ENCODE measurements at places on chromosomes 12 and 14.

- H3K27ac ChIP-seq: no peak overlapping the region
- no peak overlapping the region for H3K4me3 ChIP-seq
- H3K36me3 ChIP-seq: no peaks in the 10 kb centered on the region
- DNase-seq: no peak
- no peaks in the 10 kb centered on the region for H3K27me3 ChIP-seq
- H3K4me1 ChIP-seq: no peaks in the 10 kb centered on the region
These were observed 659.2 kb downstream of the SLC16A7 start for GRCh38 chr12:60255044-60255443.

GRCh38 chr12:80382254-80382653 lies 61.8 kb upstream of the PTPRQ start:
- no peak for DNase-seq
- H3K4me1 ChIP-seq: no peaks in the 10 kb centered on the region
- no peaks in the 10 kb centered on the region for H3K36me3 ChIP-seq
- no peak overlapping the region for H3K4me3 ChIP-seq

DNA sequence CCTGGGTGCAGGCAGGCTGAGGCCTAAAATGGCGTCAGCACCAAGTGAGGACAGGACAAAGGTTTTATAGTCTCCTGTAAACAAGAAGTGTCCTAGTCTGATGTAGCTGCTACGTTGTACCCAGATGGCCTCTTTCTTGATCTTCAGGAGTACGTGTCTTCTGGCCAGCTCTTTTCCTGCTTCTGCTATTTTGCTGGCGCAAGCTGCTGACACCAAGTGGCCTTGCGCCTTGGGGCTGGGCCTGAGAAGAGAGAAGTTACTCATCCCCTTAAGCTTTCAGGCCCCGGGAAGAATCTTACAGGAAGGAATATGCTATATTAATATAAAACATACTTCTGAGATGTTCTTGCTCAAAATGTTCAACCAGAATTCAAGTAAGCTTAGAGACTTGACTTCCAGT lies 605.2 kb downstream of the GALC start:
- no peaks in the 10 kb centered on the region for H3K4me1 ChIP-seq
- no peaks in the 10 kb centered on the region for H3K27me3 ChIP-seq
- DNase-seq: no peak
- no peak overlapping the region for H3K27ac ChIP-seq
- H3K36me3 ChIP-seq: no peaks in the 10 kb centered on the region

- peak; percentile 63 for DNase-seq
- H3K27ac ChIP-seq: peak overlapping the region; percentile 80
- no peaks in the 10 kb centered on the region for H3K27me3 ChIP-seq
- H3K4me1 ChIP-seq: no peaks in the 10 kb centered on the region
These were observed 8.3 kb upstream of the PLEK2 start for GRCh38 chr14:67420102-67420739.

- peak; percentile 48 for DNase-seq
- no peaks in the 10 kb centered on the region for H3K4me1 ChIP-seq
- peak overlapping the region; percentile 22 for H3K27ac ChIP-seq
- H3K4me3 ChIP-seq: no peak overlapping the region
These were observed 9.3 kb downstream of the SYNE3 start for GRCh38 chr14:95507174-95507573.

DNA sequence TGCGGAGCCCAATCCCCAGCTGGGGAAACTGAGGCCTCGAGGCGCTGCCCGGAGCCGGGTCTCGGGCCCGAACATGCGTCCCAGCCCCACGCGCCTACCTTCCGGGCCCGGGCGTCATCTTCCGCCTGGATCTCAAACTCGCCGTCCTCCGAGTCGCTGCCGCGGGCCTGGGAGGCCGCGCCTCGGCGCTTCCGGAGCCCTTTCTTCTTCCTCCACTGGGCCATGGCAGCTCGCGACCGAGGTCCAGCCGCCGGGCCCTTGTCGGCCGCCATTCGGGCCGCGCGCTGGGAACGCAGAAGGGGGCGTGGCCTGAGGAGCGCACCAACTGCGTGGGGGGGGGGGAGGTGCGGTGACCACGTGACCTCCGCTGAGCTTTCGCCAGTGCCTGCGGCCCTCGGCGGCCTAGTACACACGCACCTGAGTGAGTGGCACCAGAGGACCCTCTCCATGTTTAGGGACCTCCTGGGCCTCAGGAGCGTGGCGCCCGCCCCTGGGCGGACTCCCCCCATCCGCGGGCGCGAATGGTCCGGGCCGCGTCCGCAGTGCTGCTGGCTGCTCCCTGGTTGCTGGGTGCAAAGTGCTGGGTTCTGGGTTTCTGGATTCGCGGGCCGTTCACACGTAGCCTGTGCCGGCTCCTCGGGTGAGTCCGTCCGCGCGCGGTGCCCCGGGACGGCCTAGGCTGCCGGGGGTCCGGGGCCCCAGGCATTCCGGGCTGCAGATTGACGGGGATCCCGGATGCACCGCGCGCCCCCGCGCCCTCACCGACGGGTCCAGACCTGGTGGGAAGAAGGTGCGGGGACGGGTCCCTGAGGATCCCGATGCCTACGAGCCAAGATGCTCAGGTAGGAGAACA lies at the start of the genes DDX54 and RITA1:
Gene DDX54 (minus strand): TSS at position 299 of the 853 bp plus-strand sequence. CDS start 27 bp downstream, at position 272.
Gene RITA1 (plus strand): TSS at position 542 of the 853 bp plus-strand sequence. CDS start 1,026 bp downstream, outside the sequence.
- peak; percentile 86 for DNase-seq
- H3K27me3 ChIP-seq: no peaks in the 10 kb centered on the region
- peak within 1 kb of the TSS; percentile 92 for H3K27ac ChIP-seq
- H3K4me3 ChIP-seq: peak within 1 kb of the TSS; percentile 98
- H3K36me3 ChIP-seq: peaks cover 5% of the 10 kb centered on the region

GRCh38 chr12:132827763-132828703 lies 636 bp downstream of the GOLGA3 start:
- peaks cover 9% of the 10 kb centered on the region for H3K4me1 ChIP-seq
- peak; percentile 76 for DNase-seq
- H3K4me3 ChIP-seq: peak overlapping the region; percentile 90
- peak overlapping the region; percentile 97 for H3K27ac ChIP-seq
- H3K36me3 ChIP-seq: no peaks in the 10 kb centered on the region
- H3K27me3 ChIP-seq: no peaks in the 10 kb centered on the region

- DNase-seq: no peak
- no peak overlapping the region for H3K4me3 ChIP-seq
- H3K27ac ChIP-seq: no peak overlapping the region
- H3K4me1 ChIP-seq: no peaks in the 10 kb centered on the region
These were observed 433.2 kb downstream of the PDZRN4 start for GRCh38 chr12:41621291-41621690.

GRCh38 chr12:53750812-53751335 lies 905 bp downstream of the CISTR start:
- peak overlapping the region; percentile 43 for H3K4me3 ChIP-seq
- H3K36me3 ChIP-seq: no peaks in the 10 kb centered on the region
- H3K27ac ChIP-seq: no peak overlapping the region

- H3K27ac ChIP-seq: peak overlapping the region; percentile 86
- peak; percentile 92 for DNase-seq
- no peaks in the 10 kb centered on the region for H3K27me3 ChIP-seq
- no peaks in the 10 kb centered on the region for H3K36me3 ChIP-seq
- H3K4me3 ChIP-seq: no peak overlapping the region
These were observed 36.3 kb downstream of the LIMA1 start for GRCh38 chr12:50246873-50247612.

GRCh38 chr12:85825746-85826145 lies 10.5 kb downstream of the RASSF9 start:
- H3K27me3 ChIP-seq: no peaks in the 10 kb centered on the region
- H3K36me3 ChIP-seq: no peaks in the 10 kb centered on the region
- H3K27ac ChIP-seq: no peak overlapping the region
- H3K4me1 ChIP-seq: no peaks in the 10 kb centered on the region
- no peak for DNase-seq

DNA sequence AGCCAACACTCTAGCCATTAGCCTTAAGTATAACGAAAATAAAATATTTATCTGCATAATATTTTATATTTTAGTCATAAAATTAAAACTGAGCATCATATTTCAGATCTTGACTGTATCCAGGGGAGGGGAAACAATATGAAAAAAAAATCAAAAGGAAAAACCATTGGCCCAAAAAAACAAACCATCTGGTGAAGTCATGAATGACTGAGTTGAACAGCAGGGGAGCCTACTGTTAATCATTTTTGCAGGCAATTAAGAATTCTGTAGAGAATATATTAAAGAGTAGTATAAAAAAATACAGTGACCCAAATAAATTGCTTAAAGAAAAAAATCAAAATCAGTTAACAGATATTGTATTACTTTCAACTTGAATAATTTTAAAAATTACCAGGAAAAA lies 224.8 kb downstream of the C12orf50 start:
- H3K36me3 ChIP-seq: no peaks in the 10 kb centered on the region
- no peak overlapping the region for H3K4me3 ChIP-seq
- no peak for DNase-seq
- no peaks in the 10 kb centered on the region for H3K27me3 ChIP-seq

- no peak overlapping the region for H3K27ac ChIP-seq
- H3K4me1 ChIP-seq: peaks cover 7% of the 10 kb centered on the region
- DNase-seq: no peak
- H3K36me3 ChIP-seq: no peaks in the 10 kb centered on the region
These were observed 2.3 kb downstream of the DICER1 start for GRCh38 chr14:95155045-95155444.

DNA sequence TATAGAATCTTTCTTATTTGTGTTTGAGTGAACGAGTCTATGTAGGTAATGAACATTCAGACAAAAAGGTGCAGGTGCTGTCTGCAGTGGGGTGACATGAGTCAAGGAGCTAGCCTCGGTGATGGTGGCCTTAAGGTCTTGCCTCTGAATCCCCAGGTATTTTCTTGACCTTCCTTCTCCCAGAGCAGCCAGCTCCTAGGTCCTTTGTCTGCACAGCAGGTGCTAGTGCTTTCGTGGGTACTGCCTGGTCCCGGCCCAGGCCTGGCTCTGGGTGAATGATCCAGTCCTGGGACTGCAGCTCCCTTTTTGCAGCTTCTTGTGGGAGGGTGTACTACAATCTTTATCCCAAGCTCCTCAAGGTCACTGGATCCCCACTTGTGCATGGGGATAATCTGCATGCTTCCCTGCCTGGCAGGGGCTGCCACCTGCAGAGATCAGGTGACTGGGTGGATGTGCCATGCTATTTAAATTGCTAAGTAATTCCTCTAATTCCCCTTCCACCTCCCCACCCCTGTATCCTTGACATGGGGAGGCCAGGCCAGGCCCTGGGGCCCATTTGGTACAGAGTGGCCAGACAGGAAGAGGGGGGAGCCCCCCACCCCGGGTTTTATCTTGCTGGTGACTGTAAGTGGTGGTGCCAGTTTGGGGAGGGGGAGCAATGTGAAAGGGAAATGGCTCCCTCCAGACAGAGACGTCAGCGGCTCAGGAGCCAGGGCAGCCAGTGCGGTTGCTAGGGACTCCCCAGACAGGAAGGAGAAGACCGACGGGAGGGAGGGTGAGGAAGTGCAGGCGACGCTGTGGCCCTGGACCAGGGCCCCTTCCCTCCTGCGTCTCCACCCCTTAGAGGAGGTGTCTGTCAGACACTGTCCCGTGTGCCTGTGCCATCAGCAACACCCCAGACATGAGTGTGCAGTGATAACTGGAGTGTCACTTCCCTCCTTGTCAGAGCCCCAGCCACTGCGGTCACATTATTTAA lies 6.7 kb downstream of the VASH1 start:
- no peaks in the 10 kb centered on the region for H3K27me3 ChIP-seq
- no peak overlapping the region for H3K27ac ChIP-seq
- no peak overlapping the region for H3K4me3 ChIP-seq
- DNase-seq: peak; percentile 34
- H3K36me3 ChIP-seq: no peaks in the 10 kb centered on the region
- H3K4me1 ChIP-seq: no peaks in the 10 kb centered on the region

DNA sequence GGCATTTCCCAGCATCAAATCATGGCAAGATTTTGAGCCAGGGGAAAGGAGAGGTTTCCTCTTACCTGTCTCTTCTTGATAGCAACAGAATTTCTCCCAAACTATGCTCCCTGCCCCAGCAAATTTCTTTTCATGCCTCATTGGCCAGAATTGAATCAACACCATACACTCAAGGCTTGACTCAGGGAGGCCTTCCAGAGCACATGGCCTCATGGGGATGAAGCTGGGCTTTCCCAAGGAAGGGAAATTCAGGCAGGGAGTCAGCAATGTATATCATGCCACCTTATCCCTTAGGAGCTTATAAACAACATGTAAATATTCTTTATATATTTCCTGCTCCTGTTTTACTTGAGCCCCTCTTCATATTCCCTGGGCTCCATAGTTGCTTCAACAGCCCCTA lies 62.1 kb downstream of the ARF6 start:
- H3K4me3 ChIP-seq: no peak overlapping the region
- no peaks in the 10 kb centered on the region for H3K4me1 ChIP-seq
- DNase-seq: no peak
- H3K27ac ChIP-seq: no peak overlapping the region

DNA sequence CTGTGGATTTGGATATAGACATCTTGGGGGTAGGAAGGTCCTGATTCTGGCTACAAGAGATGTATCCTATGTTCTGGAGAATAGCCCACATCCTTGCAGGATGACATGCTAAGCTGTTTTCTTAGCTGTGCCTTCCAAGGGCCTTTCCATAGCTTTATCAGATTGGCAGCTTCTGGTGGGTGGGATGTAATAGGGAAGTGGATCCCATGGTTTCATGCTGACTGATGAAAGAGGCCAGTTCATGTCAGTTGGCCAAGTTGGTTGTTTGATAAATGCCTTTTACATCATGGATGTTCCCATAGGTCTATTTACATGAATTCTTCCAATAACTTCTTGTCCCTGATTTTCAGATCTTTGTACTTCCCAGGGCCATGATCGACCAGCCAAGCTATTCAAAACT lies 169.1 kb upstream of the RMST start:
- no peaks in the 10 kb centered on the region for H3K36me3 ChIP-seq
- DNase-seq: no peak
- H3K27ac ChIP-seq: no peak overlapping the region
- H3K4me1 ChIP-seq: no peaks in the 10 kb centered on the region
- no peak overlapping the region for H3K4me3 ChIP-seq
- no peaks in the 10 kb centered on the region for H3K27me3 ChIP-seq

- H3K36me3 ChIP-seq: no peaks in the 10 kb centered on the region
- no peaks in the 10 kb centered on the region for H3K4me1 ChIP-seq
- H3K27me3 ChIP-seq: no peaks in the 10 kb centered on the region
These were observed 230.8 kb downstream of the DPF3 start for GRCh38 chr14:72663076-72663487.
